ENCODE measurements at places on chromosomes 11 and 22.

GRCh38 chr11:72807792-72808191 is 6.4 kb upstream of the ATG16L2 start:
- peaks cover 10% of the 10 kb centered on the region for H3K4me1 ChIP-seq
- peaks cover 31% of the 10 kb centered on the region for H3K36me3 ChIP-seq
- no peak overlapping the region for H3K27ac ChIP-seq
- no peaks in the 10 kb centered on the region for H3K27me3 ChIP-seq

- peaks cover 14% of the 10 kb centered on the region for H3K4me1 ChIP-seq
- no peak for DNase-seq
- no peak overlapping the region for H3K4me3 ChIP-seq
- H3K36me3 ChIP-seq = no peaks in the 10 kb centered on the region
- H3K27me3 ChIP-seq = no peaks in the 10 kb centered on the region
These were observed 7.7 kb upstream of the UBASH3B start for GRCh38 chr11:122647736-122648275.

DNA sequence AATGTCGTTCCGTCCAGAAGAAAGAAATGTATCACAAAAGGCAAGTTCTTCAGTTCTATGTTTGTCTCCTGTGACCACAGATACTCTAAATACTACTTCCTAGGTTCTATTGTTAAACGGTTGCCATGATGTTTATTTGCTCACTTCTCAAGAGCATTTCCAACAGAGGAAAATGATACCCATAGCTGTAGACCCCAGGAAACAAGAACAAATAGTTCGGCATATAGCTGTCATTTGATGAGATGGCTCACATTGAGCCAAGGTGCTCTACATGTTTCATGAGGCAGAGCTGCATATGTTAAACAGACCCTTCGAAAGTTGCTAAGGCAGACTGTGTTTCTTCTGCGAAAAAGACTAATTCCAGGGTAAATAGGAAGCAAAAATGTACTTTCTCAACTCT is 15.4 kb upstream of the ANGPTL5 start:
- H3K27me3 ChIP-seq = no peaks in the 10 kb centered on the region
- H3K4me3 ChIP-seq = no peak overlapping the region
- no peak for DNase-seq
- H3K27ac ChIP-seq = no peak overlapping the region

- no peaks in the 10 kb centered on the region for H3K4me1 ChIP-seq
- no peaks in the 10 kb centered on the region for H3K36me3 ChIP-seq
- H3K27me3 ChIP-seq = no peaks in the 10 kb centered on the region
- no peak overlapping the region for H3K27ac ChIP-seq
- no peak overlapping the region for H3K4me3 ChIP-seq
- no peak for DNase-seq
These were observed 509.3 kb upstream of the TENM4 start for GRCh38 chr11:79950172-79950571.

GRCh38 chr11:112794331-112794846 is 166.8 kb upstream of the NCAM1 start:
- H3K4me1 ChIP-seq = no peaks in the 10 kb centered on the region
- no peak overlapping the region for H3K4me3 ChIP-seq
- no peak overlapping the region for H3K27ac ChIP-seq
- H3K27me3 ChIP-seq = no peaks in the 10 kb centered on the region
- DNase-seq = no peak

- peak; percentile 96 for DNase-seq
- peaks cover 46% of the 10 kb centered on the region for H3K4me1 ChIP-seq
- no peaks in the 10 kb centered on the region for H3K27me3 ChIP-seq
- peaks cover 15% of the 10 kb centered on the region for H3K36me3 ChIP-seq
These were observed 27.7 kb downstream of the CD44 start for GRCh38 chr11:35166369-35167360.

- no peak for DNase-seq
- H3K27ac ChIP-seq = no peak overlapping the region
These were observed 15.1 kb downstream of the RCN1 start for GRCh38 chr11:32105871-32106560.

DNA sequence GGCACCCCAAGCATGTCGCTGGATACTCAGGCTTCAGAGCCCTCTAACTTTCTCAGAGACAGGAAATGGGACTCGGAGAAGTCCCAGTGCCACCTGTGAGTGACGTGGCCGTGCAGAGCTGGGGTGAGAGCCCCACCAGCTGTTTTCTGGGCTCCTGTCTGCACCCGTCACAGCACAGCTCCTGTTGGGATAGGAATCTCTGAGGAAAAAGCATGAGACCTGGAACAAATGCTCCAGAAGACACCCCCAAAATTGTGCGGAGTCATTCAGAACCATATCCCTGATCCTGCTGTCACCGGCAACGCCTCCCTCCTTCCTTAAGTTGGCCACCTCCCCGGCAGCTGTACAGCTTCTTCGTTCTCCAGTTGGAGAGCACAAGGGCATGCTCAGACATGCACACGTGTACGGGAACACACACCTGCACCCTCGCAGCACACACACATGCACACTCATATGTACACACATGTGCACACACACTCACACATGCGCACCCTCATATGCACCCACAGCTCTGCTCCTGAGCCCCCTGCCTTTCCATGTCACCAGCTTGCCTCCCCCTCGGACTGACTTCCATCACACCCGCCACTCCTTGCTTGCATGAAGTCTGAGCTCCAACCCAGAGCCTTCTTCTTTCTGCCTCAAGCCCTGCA is 1430.0 kb downstream of the BRD1 start:
- no peaks in the 10 kb centered on the region for H3K4me1 ChIP-seq
- H3K36me3 ChIP-seq = no peaks in the 10 kb centered on the region
- H3K4me3 ChIP-seq = no peak overlapping the region
- no peak for DNase-seq
- no peak overlapping the region for H3K27ac ChIP-seq

GRCh38 chr11:118938491-118939403 is 13.0 kb upstream of the BCL9L start:
- peaks cover 6% of the 10 kb centered on the region for H3K4me1 ChIP-seq
- DNase-seq = peak; percentile 69
- H3K27me3 ChIP-seq = no peaks in the 10 kb centered on the region
- no peak overlapping the region for H3K27ac ChIP-seq
- H3K4me3 ChIP-seq = no peak overlapping the region
- no peaks in the 10 kb centered on the region for H3K36me3 ChIP-seq

DNA sequence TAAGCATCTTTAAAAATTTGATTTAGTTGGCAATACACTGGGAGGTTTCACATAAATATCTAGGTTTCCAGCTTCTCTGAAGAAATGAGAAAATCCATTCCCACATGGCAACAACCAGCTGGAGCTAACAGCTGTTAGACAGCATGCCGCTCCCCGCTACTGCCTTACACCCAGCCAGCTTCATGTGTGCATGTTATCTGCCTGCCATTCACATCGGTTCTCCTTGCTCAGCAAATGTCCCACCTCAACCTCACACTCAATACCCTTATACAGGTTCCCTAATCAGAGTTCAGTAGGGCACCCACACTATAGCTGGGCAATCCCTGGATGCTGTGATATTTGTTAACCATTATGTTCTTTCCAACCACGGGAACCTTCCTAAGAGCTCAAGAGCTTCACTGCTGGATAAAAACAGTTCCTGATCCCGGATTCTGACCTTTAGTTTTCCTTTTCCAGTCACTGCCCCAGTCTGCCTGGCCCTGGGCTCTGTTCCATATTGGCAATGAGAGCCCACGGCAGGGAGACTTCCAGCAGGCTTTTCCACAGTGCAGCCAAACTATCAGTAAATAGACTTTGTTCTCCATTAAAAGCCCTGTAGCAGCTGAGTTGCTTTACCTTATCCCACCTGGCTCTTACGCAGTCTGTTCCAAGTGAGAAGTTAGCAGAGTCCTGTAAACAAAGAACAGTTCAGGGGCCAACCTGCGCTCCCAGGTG is 8.6 kb downstream of the RPUSD4 start:
- H3K36me3 ChIP-seq = peaks cover 85% of the 10 kb centered on the region
- H3K27me3 ChIP-seq = no peaks in the 10 kb centered on the region
- H3K4me1 ChIP-seq = no peaks in the 10 kb centered on the region

DNA sequence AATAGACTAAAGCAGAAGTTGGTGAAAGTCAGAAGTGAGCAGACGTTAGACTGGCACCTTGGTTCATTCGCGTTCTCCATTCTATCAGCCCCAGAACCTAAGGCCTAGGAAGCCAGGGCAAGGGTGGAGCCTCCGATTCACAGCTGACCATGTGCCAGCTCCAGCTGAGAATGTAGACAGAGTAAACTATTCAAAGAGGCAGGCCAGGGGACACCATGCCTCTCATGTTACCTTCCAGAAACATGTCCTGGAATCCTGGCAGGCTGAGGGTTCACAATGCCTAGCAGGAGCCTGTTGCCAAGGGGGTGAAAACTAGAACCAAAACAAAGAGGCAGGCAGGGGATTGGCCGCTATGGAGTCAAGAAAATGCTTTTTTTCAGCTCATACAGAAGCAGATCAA is 224.4 kb upstream of the POU2AF2 start:
- H3K4me1 ChIP-seq = peaks cover 7% of the 10 kb centered on the region
- no peak for DNase-seq
- no peaks in the 10 kb centered on the region for H3K36me3 ChIP-seq
- no peak overlapping the region for H3K4me3 ChIP-seq

DNA sequence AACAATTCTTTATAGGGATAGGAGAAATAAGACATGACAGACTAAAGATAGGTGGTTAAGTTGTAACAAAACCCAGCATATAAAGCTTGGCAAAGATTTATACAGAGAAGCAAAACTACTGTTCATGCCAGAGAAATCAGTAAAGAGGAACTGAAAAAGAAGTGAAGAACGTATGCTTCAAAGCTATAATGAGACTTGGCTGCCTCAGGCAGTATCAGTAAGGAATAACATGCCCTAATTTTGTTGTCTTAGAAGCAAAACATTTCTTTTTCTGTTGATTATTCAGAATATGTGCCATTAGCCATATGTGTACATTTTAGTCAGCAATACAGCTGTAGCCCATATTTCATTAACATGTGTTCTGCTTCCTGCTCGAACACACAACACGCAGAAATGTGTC is 403.2 kb downstream of the NELL1 start:
- H3K27me3 ChIP-seq = no peaks in the 10 kb centered on the region
- no peak overlapping the region for H3K27ac ChIP-seq
- DNase-seq = no peak
- H3K4me3 ChIP-seq = no peak overlapping the region
- H3K4me1 ChIP-seq = no peaks in the 10 kb centered on the region

DNA sequence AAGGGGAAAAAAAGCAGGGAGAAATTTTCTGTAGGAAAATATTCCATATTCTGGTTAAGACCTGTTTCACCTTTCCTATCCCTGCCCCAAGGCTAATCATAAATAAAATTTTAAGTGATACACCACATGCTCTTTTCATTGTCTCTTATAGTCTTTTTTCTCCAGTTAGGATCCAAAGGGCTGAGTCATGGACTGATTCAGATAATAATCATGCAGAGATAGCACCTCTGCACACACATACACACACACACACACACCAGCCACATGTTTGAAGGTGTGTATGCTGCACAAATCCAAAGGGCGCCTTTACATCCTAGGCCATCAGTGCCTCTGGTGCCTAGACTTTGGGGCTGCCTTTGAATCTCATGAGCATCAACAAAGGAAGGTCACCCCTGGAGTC is 35.5 kb upstream of the CWF19L2 start:
- H3K36me3 ChIP-seq = no peaks in the 10 kb centered on the region
- peak overlapping the region; percentile 59 for H3K27ac ChIP-seq
- peaks cover 23% of the 10 kb centered on the region for H3K4me1 ChIP-seq
- H3K27me3 ChIP-seq = no peaks in the 10 kb centered on the region
- no peak overlapping the region for H3K4me3 ChIP-seq

DNA sequence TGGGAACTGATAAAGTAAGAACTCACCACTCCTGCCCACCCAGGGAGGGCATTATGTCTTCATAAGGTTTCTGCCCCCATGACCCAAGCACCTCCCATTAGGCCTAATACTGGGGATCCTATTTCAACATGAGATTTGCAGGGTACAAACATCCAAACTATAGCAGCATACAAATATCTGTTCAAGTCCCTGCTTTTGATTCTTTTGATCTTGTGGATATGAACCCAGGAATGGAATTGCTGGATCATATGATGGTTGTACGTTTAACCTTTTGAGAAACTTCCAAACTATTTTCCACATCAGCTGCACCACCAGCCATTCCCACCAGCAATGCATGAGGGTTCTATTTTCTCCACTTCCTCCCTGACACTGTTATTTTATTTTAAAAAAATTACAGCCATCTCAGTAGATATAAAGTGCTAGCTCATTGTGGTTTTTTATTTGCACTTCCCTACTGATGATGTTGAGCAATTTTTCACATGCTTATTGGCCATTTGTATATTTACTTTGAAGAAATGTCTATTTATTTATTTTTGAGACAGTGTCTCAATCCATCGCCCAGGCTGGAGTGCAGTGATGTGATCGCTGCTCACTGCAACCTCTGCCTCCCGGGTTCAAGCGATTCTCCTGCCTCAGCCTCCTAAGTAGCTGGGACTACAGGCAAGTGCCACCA is 7.1 kb upstream of the ATG16L2 start:
- no peak overlapping the region for H3K27ac ChIP-seq
- no peaks in the 10 kb centered on the region for H3K27me3 ChIP-seq
- DNase-seq = peak; percentile 40
- no peak overlapping the region for H3K4me3 ChIP-seq
- H3K36me3 ChIP-seq = peaks cover 28% of the 10 kb centered on the region

DNA sequence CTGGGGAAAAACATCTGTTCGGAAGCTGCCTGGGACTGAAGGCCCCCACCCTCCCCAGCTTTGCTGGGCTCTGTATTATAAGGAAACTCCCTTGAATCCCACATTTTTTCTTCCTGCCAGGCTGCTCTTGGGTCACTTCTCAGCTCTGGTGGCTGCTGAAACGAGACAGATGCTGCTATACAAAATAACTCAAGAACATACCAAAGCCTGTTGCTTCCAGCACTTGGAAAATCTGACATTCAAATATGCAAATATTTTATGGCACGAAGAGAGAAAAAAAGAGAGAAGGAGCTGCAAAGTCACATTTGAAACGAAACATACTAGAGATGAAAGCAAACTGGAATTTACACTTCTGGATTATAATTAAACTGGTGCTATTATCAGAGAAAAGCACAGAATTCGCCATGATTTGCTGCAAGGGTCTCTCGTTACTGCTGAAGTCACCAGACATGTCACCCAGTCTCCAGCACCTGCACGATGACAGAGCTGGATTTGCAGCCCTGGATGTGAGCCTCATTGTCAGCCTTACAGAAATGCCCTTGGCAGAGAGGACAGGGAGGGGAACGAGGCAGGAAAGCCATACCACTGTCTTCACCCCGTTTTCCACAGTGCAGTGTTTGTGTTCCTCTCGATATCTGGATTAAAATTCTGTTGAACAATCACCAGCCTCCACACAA is 47.9 kb upstream of the IGSF9B start:
- H3K4me1 ChIP-seq = no peaks in the 10 kb centered on the region
- DNase-seq = no peak
- H3K27ac ChIP-seq = no peak overlapping the region
- no peaks in the 10 kb centered on the region for H3K27me3 ChIP-seq

- peak; percentile 50 for DNase-seq
- peak overlapping the region; percentile 73 for H3K27ac ChIP-seq
- H3K27me3 ChIP-seq = no peaks in the 10 kb centered on the region
- peaks cover 12% of the 10 kb centered on the region for H3K4me1 ChIP-seq
- peak overlapping the region; percentile 74 for H3K4me3 ChIP-seq
- H3K36me3 ChIP-seq = peaks cover 29% of the 10 kb centered on the region
These were observed 1.0 kb upstream of the RELA start for GRCh38 chr11:65663639-65664200.

GRCh38 chr22:25154667-25154999 is 45.0 kb upstream of the CRYBB3 start:
- H3K36me3 ChIP-seq = peaks cover 29% of the 10 kb centered on the region
- DNase-seq = no peak
- H3K27ac ChIP-seq = peak overlapping the region; percentile 8
- H3K27me3 ChIP-seq = no peaks in the 10 kb centered on the region
- peaks cover 45% of the 10 kb centered on the region for H3K4me1 ChIP-seq
